Stimulated activated CD4-positive, alpha-beta T cell treated with anti-CD3 and anti-CD28 coated beads, Interleukin-4, amount 100 ng/mL, for 4 hours (primary cell): ENCODE measurements at places on chromosomes 4 and X.

DNA sequence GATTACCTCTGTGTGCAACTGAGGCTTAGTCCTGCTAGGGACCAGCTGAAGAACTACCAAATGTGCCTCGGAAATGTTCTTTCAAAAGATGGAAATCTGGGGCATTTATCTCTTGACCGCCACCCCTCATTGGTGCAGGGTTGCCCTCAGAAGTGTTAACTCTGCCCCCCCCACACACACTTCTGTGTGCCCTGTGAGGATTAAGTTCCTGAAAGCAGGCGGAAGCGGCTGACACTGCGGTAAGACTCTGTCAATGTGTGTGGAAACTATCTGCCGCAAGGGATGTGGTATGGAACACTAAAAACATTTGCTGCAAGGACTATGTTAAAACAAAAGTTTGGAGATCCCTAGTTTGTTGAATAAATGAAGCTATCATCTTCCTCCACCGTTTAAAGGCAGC is 106.9 kb upstream of the NDP start:
- DNase-seq: no peak

- no peak for DNase-seq
These were observed 22.7 kb downstream of the POU4F2 start for GRCh38 chr4:146661367-146661766.

GRCh38 chr4:151133311-151133710 is 33.9 kb downstream of the RPS3A start:
- no peak for DNase-seq

- peak; percentile 17 for DNase-seq
These were observed 75.1 kb downstream of the PRKX start for GRCh38 chrX:3638280-3638873.

- no peak for DNase-seq
These were observed 95.1 kb upstream of the DGKK start for GRCh38 chrX:50565718-50566117.

DNA sequence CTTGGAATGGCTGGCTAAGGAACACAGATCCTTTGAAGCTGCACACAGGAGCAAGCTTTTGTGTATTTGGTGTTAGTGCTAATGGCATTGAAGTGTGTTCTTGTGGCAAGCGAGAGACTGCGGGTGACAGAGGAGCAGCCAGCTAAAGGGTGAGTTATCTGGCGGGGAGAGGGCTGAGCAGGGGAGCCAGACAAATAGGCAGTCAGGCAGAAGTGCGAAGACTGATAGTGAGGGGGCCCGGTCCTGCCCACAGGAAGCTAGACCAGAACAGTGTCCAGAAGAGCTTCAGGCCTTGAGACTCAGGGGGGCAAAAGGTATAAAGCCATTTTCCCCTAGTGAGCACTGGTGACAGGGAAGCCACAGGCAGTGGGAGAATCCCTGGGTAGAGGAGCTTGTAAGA is 49.6 kb upstream of the MAMLD1 start:
- DNase-seq: no peak

DNA sequence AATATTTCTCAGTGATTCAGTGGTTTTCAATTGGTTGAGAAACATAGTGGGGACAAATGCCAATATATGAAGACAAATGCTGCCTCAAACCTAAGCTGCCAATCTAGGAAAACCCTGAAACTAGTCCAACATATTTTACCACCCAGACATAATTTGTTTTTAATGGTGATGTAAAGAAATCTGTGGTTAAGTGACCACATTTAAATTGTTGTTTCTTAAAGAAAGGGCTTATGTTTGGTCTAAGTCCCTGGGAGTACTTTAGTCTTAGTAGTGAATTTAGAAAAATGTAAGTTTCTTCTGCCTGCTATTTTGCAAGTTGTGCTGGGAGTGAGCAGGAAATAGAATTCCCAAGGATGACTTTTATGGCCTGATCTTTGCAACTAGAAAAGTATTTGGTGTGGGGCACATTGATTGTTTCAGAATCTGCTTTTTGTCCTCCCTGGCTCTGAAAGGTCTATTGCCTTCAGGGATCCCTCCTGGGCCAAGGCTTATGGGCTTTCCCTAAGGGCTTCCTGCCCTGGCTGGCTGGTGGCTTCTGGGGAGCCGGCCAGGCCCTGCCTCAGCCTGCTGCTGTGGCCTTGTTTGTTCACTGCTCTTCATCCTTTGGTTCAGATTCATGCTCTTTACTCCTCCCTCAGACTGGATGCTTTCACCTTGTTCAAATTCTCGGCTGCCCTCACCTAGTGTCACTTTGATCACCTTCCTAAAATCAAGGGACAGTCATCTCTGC is 169.8 kb upstream of the JADE1 start:
- no peak for DNase-seq

GRCh38 chr4:26141911-26142638 is 178.7 kb upstream of the RBPJ start:
- no peak for DNase-seq

GRCh38 chr4:152613351-152613750 is 66.4 kb downstream of the TMEM154 start:
- DNase-seq: no peak

DNA sequence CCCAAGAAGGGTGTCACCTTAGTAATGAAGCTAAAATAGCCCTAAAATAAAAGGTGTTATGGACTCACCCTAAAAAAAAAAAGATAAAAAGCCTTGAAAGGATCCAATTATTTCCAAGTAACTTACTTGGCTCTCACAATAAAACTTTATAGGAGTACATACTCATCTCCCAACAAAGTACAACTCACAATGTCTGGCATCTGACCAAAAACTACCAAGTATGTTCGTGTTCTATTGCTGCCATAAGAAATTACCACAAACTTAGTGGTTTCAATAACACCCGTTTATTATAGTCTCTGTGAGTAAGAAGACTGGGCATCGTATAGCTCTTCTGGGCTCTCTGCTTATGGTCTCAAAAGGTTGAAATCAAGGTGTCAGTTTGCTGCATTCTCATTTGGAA is 51.0 kb downstream of the BEX1 start:
- no peak for DNase-seq

GRCh38 chr4:77007358-77008230 is 58.0 kb downstream of the SEPTIN11 start:
- peak; percentile 28 for DNase-seq

DNA sequence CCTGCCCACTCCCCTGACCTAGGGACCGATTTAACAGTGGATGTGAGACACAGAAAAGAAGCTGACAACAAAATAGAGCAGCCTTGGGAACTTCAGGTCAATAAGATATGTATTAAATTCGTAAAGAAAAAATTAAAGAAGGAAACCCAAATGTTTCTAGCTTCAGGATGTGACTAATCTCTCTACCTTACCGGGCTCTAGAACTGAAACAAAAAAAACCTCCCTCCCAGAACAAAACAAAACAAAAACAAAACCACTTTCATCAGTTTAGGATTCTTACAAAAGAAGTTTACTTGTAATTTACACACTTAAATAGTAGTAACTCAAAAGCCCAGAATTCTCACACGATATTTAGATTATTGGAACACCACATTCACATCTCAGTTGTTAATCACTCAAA is 185.8 kb upstream of the RPS6KA3 start:
- DNase-seq: no peak

GRCh38 chrX:13845721-13846378 is 29.0 kb upstream of the GPM6B start:
- DNase-seq: no peak

DNA sequence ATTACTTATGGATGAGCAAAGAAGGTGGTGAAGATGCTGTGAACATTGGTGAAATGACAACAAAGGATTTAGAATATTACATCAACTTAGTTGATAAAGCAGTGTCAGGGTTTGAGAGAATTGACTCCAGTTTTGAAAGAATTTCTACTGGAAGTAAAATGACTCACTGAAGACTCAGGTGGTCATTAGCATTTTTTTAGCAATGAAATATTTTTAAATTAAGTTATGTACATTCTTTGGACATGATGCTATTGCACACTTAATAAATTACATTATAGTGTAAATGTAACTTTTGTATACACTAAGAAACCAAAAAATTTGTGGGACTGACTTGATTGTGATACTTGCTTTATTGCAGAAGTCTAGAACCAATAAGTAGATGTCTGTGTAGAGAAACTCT is 56.9 kb downstream of the USO1 start:
- no peak for DNase-seq

DNA sequence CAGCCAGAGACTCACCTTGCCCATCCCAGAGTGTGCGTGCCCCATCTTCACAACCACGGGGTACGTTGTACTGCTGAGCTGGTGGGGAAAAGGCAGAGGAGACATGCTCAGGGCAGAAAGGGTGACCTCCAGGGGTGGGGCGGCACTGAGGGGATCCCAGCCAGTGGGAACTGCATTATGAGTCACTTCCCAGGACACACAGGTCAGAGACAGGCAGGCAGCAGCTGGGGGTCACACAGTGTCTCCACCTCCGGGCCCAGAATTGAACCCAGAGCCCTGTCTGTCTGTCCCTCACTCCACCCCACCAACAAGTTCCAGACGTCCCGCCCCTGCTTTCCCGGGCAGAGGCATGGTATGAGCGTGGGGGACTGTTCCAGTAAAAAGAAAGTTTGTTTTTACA is 4.8 kb upstream of the TIMP1 start:
- DNase-seq: no peak

DNA sequence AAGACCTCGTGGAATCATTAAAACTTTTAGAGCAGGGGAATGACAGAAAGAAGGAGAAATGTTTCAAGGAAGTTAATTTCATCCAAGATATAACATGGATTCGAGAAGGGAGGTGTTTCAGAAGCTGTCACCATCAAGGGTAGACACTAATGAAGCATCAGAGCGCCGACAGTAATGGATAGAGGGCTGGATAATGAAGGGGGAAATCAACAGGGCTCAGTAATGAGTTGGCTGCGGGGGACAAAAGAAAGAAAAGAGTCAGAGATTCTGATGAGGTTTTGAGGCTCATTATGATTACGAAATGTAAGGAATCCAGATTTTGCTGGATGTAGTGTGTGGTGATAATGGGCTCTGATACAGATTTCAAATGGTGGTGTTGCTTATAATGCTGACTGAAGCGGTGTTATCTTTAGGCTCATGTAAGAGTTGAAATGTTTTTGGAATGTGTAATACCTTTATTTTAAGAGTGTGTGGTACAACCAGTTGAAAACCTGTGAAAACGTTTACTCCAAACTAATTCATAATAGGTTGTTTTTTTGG is 39.3 kb upstream of the TENM3 start:
- no peak for DNase-seq

GRCh38 chrX:115322375-115322774 is 32.9 kb downstream of the LUZP4 start:
- no peak for DNase-seq

DNA sequence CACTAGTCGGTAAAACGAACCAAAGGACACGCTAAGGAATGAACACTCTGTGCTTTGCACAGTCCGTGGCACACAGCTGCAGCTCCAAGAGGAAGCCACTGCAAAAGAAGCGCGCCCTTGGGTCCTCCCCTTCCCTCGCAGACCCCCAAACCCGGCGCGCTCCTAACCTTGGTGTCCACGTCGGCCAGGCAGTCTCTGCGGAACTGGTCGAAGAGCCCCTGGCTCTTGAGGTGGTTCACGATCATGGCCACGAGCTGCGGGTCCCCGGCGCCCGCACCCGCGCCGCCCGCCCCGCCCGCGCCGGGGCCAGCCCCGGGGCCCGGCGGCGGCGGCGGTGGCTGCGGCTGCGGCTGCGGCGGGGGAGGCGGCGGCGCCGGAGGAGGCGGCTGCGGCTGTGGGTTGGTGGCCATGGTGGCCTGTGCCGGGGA is 333 bp downstream of the BOD1L1 start:
- no peak for DNase-seq

DNA sequence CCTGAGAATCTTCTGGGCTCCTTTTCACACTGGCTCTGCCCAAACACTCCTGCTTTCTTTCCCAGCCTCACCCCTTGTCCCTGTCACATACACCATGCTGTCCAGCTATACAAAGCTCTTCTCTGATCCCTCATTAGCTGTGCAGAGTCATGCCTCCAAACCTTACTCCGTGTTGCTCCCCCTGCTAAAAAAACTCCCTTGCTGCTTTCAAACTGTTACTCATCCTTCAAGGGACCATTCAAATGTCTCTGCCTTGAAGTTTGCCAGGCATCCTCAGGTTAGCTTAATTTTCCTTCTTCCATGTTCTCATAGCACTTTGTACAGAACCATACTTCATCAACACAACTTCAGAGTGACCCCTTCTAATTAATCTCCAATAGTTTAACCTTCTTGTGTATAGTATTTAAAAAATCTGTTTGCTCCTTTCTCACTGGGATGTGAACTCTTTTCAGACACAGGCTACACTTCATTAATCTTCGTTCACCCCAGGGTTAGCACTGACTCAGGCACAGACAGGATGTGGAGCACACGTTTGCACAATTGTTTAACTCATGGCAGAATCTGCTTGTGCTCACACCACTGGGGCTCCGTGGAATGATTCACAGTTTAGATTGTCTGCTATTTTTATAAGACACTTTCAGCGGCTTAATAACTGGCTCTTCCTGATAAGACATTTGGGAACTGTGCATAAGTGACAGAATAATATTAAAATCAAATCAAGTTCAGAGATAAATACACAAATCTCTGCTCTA is 21.4 kb upstream of the SEL1L3 start:
- DNase-seq: no peak

- no peak for DNase-seq
These were observed 85.3 kb upstream of the SLC4A4 start for GRCh38 chr4:71253545-71253944.

DNA sequence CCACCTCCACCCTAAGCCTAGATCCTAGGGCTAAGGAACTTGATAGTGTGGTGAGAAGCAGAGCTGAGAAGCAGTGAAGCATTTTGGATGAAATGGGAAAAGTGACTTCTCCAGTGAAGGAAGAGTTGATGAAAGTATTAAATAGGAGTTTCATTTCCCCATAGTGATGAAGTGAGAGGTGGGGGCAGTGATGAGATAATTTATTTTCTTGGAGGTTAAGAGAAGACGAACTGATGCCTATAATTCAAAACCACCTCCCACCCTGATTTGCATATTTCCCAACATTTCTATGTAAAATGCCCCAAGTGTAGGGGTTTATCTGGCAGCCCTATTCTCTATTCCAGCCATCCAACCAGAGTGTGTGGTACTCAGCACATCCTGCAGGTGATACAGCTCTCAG is 6.3 kb downstream of the LONRF3 start:
- no peak for DNase-seq

GRCh38 chr4:100849319-100849718 is 331.5 kb upstream of the EMCN start:
- no peak for DNase-seq

- DNase-seq: no peak
These were observed 163.3 kb upstream of the RASGEF1B start for GRCh38 chr4:81634766-81635549.

DNA sequence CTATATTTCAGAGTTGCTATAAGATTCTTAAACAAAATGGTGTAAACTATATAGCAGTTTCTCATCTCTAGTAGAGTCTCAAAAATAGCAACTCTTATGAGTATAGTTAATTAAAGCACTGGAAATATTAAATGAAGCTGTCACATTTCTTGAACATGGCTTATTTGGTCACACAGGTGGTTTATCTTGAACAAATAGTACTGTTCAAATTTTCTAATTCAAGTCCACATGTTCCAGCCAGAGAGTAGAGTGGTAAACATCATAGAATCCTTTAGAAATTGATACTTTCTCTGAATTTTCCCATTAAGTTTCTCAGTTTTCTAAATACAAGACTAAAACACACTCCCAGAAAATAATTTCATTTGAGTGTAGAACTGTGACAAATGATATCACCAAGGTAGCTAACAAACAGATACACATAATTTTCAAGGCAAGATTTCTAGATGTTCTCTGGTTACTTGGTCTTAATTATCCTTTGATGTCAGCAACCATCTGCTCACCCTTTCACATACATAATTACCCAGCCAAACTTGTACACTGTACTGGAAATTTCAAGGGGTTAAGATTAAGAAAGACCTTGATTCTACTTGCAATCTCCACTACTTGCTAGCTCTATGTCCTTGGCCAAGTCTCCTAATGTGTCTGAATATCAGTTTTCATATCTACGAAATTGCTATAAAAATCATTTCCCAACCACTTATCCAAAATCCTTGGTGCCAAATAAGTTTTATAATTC is 24.3 kb upstream of the PAK3 start:
- DNase-seq: no peak
